ENCODE measurements at places on chromosomes 7 and 10.

DNA sequence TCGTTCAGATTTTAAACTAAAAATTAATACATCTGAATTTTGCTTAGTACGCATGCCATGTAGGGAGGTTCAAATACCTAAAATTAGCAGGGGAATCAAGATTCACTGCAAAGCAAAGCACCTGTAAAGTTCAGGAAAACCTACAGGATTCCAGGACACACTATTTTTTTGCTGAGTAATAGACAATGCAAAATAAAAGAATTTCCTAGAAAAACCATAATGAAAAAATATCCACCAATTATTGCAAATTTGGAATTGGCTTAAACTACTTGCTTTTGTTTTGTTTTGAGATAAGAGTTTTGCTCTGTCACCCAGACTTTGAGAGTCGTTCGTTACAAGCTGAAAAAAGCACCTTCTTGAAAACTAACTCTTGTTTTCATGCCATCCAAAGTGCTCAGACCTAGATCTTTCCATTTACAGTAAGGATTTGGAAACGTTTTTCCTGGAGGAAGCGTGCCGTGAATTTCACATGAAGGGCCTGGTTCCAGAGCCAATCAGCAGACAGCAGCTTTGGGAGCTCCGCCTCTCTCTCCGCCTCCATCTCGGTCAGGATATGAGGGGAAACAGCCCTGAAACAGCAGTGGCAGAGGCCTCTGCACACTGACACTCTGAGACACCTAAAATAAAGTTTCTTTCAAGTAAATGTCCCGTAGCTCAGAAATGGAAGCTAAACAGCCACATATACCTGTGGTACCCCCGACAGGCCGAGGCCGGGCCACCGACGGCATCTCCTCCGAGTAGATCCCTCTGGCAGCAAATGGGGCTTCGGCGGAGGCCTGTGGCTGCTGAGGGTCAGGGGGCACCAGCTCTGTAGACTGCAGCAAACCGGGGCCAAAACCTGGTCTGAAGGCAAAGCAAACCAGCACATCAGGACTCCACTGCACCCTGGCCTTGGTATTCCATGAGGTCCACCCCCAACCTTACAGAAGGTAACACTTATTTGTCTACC is 45.9 kb upstream of the ATP6V0A4 start:
- no peak for DNase-seq

GRCh38 chr10:116476461-116476860 is 48.8 kb downstream of the PNLIPRP3 start:
- DNase-seq: no peak

DNA sequence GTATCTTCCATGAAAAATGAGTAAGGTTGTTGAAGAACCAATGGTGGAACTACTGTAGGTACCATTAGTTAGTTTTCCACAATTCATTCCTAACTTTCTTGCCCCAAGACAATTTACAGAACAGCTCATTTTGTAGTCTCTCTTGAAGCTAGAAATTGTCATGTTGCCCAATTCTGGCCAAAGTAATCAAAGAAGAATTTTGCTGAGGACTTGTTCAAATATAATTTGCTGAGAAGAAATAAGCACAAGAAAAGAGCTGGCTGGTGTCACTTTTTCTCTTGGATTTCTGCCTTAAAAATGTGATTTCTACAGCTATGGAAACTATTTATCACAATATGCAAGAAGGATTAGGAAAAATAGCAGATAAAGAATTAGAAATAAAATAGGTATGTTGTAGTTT is 199.2 kb upstream of the SEMA3A start:
- DNase-seq: no peak

- DNase-seq: no peak
Measured at GRCh38 chr10:5284311-5285057, 80.3 kb upstream of the UCN3 start.

- no peak for DNase-seq
Measured at GRCh38 chr10:114045136-114046086, 1.7 kb downstream of the ADRB1 start.

DNA sequence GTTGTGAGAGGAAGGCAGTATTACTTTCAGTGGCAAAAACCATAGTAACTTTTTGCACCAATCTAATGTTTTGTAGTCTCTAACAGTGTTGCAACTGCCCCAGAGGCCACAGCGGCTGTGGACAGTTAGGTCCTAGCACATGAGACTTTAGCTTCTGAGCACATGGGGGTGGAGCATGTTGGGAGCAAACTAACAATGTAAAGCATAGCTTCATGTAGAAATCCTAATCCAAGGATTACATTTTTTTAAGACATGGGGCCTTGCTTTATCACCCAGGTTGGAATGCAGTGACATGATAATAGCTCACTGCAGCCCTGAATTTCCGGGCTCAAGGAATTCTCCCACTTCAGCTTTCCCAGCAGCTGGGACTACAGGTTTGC is 49.0 kb downstream of the LAMB1 start:
- DNase-seq: no peak

DNA sequence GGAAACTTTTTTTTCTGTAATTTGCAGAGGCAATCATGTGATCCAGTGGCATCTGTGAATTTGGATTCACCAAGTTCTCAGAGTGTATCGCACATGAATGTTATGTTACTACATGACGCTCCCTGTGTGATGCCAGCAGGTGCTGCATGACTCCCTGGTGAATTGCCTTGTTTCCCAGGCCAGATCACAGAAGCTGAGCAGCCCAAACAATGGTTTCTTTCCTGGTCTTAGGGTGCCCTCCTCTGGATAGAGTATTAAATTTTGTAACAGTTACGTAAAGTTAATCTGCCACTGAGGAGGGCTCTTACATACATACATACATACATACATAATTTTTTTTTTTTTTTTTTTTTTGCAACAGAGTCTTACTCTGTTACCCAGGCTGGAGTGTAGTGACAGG is 3.6 kb downstream of the ZSCAN21 start:
- no peak for DNase-seq

DNA sequence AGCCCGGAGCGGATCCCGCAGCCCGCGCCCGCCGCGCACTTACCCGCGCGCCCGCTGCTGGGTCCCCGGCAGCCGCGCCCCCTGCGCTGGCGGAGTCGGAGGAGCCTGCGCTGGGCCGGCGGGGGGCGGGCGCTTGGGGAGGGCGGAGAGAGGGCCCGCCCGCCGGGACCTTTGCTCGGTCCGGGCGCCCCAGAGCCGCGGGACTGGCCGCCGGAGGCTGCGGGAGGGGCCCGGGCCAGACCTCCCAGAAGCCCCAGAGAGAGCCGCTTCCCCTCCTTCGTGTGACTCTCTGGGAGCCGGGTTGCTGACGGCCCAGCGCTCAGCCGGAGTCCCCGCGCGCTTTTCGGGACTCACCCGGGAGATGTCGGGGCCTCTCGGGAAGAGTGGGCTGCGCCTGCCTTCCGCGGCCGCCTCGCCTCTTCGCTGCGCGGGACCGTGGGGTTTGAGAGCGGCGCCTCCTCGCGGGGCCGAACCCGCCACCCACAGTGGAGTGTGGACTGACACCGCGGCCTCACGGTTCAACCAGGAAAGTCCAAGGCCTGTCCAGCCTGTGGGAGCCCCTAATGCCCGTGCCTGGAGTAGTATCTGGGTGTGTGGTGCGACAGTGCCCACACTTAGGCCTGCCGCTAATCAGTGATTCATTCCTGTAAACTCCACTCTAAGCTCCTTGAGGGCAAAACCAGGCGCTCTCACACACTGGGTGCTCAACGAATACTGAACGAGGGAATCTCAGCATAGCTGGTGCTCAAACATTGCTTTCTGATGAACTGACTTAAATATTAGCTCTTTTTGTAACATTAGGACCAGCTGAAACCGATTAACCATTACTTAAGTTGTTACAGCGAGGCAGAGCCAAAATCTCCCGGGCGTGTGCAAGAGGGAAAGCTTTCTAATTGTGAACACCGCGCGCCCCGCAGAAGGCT is at the start of gene GSDME:
Gene GSDME (minus strand): TSS at position 112 of the 923 bp plus-strand sequence. CDS start 7,690 bp downstream, outside the sequence.
- DNase-seq: no peak

GRCh38 chr10:131446171-131446570 is 134.7 kb upstream of the TCERG1L start:
- DNase-seq: no peak

DNA sequence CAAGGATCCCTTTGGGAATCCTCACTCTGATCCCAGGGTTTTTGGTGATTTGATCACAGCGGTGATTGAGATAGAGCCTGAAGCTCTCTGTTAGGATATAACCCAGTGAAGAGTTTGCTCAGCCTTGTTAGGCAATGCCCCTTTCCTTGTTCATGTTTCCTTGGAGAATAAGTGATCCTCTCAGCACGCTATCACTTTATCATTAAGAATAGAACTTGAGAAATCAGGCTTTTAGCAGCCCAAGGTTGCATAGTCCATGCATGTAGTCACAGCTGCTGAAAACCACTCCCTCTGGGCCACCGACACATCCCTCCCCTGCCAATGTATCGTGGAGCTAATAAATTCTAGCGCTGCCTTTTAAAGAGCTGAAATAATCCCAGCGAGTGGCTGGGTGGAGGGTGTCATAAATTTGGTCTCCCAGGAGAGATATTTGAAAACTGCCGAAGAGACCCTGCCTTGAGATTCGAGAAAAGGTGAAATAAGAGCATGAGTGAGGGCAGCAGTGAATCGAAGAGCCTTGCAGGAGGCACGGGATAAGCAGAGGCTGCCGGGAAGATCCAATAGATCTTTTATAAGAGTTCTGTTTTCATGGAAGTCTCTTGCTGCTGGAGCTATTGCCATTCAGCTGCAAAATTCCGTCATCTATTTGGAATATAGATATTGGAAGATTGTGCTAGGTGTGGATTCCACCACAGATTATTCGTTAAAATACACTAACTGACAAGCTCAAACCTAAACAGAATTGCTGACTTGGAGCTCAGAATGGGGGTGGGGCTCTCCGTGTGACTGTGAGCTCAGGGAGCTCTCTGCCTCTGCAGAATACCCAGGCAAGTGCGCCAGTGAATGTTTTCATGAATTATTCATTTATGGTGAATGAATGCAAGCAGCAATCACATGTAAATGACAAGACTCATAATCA is 249.8 kb downstream of the TRIL start:
- DNase-seq: no peak

- DNase-seq: no peak
Measured at GRCh38 chr10:108358912-108359311, 1194.4 kb upstream of the SORCS1 start.

- DNase-seq: no peak
Measured at GRCh38 chr10:123945325-123945920, 53.8 kb upstream of the CPXM2 start.

DNA sequence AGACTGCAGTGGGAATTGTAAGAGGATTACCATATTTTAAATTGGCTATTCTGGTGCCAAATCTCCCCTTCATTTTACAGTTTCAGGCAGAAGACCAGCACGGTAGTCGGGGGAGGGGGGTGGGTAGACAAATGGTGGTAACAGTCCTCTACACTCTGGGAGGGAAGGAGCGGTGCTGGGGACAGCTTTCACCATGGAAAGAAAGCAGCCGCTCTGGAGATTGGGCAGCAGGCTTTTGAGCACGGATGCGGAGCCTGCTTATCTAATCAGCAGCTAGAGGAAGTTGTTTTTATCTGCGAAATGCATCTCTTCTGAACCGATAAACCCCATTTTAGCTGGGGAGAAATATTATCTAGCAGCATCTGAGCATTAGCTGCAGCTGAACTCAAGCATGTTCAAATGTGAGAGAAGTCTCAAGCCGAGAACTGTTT is 28.7 kb downstream of the IKZF1 start:
- DNase-seq: no peak

DNA sequence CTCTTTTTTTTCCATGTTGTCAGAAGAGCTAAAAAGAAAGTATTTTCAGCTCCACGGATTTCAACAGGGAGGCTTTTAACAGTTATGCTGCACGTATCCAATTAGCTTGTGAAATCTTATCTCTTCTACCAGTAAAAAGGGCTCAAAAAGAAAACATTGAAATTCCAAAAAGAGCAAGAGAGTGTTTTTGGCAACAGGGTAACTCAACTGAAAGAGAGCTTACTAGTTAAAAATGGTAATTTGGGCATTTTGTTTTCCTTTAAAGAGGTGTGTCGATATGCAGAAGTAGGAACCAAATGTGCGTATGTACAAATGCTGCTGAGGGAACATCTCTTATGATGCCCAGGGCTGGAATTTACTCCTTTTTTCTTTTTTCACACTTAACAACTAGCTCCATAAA is 292.8 kb downstream of the PRKG1 start:
- no peak for DNase-seq

DNA sequence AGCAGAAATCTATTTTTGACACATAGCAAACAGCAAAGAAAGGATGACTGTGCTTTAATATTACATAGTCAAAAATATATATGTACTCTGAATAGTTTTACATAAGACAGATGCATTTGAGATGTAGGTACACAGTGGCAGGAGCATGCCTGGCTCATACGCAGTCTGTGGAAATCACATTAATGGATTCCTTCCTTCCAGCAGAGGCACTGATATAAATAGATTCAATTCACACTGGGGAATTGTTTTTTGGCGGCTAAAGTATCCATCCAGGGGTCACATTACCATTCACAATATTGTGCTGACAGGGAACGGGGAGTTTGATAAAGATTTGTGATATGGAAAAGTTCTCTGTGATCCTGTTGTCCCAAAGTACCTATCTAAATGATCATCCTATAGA is 72.5 kb upstream of the AGR3 start:
- no peak for DNase-seq

DNA sequence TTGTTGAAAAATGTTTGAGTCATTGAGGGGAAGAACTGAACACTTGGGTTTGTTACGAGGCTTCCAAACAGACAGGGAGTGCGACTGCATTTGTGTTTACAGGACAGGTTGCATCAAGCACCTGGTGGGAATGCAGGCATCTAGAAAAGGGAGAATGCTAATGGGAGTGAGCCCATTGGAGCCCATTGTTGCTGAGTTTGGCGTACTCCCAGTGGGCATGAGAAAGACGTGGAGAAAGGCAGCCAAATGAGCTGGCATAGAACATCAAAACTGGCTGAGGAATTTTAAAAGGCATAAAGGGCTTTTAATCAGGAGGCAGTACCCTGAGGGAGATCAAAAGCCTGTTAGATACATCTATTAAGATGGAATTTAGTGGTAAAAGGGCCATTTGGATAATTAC is 171.6 kb upstream of the NPSR1 start:
- DNase-seq: no peak

DNA sequence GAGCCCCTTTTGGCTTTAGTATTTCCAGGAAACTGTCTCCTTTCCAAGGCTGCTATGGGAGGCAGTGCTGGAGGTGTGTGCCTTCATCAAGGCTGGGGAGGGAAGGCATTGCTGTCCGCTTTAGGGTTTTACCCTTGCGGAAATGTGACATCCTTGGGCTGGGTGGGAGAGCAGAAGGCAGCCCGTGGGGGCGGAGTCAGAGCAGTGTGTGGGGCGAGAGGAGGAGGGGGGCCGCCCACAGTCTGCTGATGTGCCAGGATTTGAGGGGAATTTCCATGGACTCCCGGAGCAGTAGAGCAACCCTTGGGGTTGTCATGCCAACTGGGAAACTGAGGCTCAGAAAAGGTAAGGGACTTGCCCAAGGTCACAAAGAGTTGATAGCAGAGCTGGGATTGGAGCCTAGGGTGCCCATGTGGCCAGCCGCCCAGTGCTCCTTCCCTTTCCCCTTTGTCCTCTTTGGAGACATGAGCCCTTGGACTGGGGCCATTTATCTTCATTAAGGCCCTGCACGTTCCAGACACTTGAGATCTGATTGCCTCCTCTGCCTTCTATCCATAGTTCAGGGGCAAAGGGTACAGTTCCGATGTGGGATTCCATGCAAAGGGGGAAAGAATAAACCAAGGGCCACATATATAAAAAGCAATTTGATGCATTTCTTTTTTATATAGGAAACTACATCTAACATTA is 22.2 kb downstream of the TSPAN15 start:
- DNase-seq: no peak

GRCh38 chr7:107982918-107983389 is 20.0 kb downstream of the LAMB1 start:
- DNase-seq: no peak
